ENCODE measurements at places on chromosomes 2 and 18.

- DNase-seq = no peak
These were observed 25.1 kb downstream of the STEAP3 start for GRCh38 chr2:119248751-119249150.

GRCh38 chr2:24315669-24316068, 44.7 kb downstream of the ITSN2 start:
- DNase-seq = no peak

DNA sequence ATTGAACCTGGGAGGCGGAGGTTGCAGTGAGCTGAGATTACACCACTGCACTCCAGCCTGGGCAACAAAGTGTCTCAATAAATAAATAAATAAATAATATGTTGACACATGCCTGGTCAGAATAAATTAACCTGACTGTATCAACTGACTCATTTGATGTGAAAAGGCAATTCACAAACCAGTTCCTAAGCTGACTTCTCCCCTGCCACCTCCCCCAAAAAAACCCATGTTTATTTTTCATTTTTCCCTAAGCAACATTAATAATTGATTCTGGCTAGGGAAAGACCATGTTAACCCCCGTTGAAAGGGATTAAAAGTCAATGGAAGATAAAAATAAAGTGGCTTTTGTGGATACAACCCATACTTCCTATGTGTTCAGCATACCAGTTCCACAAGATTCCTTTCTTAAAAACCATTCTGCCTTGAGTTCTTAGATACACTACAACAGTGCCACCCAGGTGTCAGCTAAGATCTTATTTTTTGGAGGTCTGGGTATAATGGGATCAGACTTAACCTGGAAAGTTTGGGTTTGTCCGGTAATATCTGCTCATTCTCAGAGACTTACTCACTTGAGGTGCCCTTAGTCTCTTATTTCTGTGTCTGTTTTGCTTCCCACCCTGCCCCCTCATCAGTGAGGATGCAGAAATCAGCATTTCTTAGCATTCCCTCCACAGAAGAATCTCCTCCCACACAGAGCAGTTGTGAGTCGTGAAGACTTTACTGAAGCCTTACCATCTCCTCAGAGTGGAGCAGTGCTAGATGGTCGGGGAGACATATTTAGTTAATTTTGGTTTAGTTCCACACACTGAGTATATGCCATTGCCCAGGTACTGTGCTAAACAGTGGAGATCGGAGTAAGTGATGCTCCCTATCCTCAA, 10.1 kb upstream of the MCFD2 start:
- no peak for DNase-seq

DNA sequence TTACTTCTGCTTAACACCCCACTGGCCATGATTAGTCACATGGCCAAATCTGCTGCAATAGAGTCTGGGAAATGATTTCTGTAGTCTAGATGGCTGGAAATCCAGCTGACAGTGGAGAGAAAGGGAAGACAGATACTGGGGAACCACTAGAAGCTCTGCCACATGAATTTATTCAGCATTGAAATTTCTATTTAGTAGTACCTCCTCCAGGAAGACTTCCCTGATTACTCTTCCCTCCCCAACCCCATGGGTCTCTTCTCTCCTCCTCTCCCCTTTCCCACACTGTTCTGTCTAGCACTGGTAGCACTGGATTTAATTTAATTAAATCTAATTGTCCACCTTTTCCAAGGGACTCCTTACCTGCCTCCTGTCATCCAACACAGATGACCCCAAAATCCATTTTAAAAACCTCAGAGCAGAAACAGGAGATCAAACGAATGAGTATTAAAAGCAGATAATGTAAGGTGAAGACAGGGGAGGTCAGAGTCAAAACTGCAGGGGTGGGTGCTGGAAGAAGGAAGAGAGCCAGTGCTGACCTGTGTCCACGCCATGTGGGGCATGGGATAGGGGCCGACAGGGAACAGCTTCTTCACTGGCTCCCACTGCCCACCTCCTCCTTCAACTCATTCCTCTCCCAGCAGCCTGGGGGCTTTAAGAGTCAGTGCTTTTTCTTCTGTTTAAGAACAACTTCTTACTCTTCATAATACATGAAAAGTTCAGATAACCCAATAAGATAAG, 169.2 kb upstream of the HS6ST1 start:
- no peak for DNase-seq

GRCh38 chr18:61892683-61893308, at the start of gene RNF152:
Gene RNF152 (minus strand): TSS chr18:61893007. CDS start chr18:61816463, 76,544 bp downstream.
- DNase-seq = no peak

- no peak for DNase-seq
These were observed 68.9 kb downstream of the BIRC6 start for GRCh38 chr2:32425719-32426141.

DNA sequence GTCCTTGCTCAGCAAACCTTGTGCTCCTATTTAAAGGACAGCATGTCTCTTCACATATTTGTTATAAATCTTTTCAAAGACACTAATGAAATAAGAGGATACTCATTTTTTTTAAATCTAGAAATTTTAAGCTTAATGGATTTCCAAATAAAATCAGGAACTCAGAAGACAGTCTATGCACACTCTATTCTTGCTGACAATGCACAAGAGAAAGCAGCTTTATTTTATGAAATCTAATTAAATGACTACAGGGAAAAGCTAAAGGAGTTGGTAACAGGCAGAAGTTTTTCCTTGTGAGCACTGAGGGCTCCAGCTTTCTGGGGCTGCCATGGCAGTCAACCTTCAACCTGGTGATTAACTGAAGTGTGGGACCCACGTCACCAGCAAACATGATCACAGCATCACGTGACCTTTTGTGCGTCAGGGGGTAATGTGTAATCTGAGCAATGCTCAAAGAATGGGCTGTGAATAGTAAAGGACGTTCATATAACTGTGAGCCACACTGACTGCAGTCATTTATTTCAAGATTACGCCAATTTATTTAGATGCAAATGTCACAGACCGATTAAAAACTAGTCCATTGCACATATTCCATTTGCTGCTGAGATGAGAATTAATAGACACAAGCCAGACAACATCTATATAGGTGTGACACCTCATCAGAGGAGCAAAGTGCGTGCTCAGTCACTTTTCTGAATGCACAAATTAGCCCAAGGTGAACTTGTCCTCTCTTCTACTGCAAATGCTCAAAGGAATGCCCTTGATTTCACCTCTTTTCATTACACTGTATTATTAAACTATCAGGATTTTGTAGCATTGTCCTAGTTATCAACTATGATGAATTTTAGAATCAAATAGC, 11.6 kb upstream of the DNER start:
- DNase-seq = no peak

GRCh38 chr18:57352271-57352701, at the start of gene ST8SIA3:
Gene ST8SIA3 (plus strand): TSS chr18:57352557. CDS start chr18:57352847, 290 bp downstream.
- DNase-seq = no peak

GRCh38 chr2:173968551-173968950, 3.4 kb upstream of the SP3 start:
- DNase-seq = no peak

DNA sequence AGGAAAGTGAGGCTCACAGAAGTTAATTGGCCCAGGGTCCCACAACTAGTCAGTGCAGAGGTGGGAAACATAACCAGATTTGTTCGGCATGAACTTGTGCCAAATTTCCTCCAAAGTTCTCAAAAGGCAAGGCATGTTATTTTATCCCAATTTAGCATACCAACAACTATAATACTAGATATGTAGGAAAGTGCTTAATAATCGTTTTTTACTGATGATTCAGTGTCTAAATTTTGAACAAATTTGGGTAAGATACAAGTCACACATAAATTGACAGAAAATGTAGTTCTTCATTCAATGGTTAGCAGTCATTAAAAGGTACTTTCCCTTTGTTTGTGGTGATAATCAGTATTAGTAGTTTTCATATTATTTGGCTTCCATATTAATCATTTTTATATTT, 38.5 kb upstream of the CYBRD1 start:
- no peak for DNase-seq

DNA sequence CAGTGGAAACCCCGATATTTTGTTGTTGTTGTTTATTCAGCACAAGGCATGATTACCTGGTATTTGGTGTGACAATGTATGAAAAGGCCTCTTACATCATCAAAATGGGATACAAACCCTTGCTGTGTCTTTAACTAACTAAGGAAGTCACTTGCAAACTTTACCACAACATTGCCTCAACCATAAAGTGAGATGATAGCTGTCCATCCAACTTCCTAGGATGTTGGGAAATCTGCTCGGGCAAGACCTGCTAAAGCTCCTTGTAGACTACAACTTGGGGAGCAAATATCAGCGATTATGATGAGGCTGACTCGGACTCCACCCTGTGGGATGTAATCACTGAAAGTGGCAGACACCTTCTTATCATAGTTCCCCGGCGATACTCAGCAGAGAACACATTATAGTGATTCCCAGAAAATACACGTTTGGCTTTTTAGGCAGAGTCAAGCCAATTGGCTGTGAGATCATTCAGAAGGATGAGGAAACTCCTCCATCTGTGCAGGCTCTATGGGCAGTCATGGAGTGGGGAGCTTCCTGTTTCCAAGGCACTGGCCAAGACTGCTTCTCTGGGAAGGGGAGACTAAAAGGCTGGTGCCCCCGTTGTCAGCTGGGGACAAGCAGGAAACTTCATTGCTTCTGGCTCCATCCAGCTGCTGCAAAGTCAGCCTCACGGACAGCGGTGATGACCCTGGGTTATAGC, 289.0 kb downstream of the RNF144A start:
- no peak for DNase-seq

DNA sequence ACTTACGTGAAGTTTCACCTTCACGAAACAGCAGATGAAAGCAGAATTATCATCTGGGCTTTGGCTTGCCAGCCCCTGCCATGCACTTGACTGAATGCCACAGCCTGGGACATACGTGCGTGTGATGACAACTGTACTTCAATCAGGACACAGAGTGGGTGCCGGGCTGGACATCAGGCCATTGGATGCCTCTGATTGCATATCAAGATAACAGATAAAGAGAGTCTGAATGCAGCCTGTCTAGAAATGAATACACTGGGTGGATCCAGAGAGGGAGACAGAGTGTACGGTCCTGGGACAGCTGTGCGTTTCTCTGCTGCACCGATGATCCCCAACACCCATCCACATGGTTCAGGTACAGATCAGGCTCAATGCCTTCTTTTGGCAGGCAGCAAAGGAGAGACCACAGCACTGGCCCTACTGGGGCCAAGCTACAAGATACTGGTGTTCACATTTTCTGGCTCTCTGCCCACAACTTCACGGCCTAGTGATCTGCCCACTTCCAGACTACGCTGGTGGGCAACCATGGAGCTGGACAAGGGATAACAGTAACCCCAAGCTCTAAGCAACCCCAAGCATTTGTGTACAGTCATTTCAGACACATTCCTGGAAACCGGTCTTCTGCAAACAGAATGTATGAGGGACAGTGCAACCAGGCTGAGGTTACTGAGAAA, 35.6 kb downstream of the FBLN7 start:
- DNase-seq = no peak

GRCh38 chr18:26215247-26215970, 10.8 kb upstream of the TAF4B start:
- no peak for DNase-seq

- no peak for DNase-seq
These were observed 66.9 kb upstream of the CYP26B1 start for GRCh38 chr2:72214429-72215143.

DNA sequence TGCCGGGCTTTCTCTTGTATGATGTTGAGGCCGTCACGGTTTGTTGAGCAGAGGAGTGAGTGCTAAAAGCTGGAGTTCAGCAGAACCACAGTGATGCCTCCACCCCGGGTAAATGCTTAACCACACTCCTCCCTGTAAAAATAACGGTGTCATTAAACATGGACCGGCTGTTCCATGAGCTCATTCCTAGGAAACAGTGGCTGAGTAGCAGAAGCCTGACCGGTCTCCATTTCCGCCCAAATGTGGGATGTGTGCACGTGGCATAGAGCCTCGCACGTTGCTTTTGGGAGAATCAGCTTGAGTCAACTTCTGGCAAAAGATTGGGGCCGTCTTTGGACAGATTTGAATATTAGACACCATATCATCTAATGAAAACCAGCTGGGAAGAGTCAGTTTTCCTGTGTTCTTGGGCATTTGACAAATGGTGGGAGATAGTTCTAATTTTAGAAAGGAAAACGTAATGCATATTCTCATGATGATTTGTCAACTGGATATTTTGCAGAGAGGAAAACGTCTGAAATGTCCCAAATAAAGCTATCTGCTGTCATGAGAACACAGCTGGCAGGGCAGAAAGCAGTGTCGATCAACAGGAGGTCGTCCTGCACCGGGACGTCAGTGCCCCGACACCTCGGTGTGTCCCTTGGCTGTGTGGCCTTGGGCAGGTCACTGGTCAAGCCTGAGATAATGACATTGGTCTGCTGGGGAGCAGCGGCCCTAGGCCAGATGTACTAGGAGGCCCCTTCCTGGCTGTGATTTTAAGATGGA, 42.4 kb downstream of the LRRFIP1 start:
- DNase-seq = no peak

DNA sequence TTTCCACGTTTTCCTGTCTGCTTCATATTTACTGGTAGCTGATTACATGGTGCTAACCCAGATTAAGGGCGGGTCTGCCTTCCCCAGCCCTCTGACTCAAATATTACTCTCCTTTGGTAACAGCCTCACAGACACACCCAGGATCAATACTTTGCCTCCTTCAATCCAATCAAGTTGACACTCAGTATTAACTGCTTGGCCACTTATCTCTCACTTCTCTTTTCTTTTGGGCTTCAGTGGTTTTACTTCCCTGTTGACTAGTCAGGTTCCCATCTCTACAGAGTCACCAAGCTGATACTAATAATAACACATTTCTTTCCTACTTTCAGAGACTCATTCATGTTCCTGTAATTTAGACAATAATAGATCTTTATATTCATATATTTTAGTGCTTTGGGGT, 302.2 kb upstream of the MAP2 start:
- peak; percentile 71 for DNase-seq

- no peak for DNase-seq
These were observed 1330.6 kb downstream of the DSC3 start for GRCh38 chr18:29711932-29712331.

DNA sequence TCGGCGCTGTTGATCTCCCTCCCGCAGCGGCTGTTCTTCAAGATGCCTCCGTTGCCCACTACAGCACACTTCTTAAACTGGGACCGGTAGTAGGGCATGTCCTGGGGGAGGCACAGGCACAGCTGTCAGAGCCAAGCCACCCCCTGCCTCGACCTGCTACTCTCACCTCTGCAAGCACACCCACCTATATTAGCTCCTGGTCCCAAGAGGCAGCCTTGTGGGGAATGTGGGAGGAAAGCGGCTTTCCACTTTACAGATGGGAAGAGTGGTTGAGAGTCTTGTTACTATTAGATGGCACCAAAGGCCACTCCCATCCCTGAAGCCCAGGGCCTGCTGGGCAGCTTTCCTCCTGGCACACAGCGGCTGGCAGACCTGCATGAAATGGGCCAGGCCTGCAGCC, 29.2 kb upstream of the LOXHD1 start:
- DNase-seq = no peak

- DNase-seq = no peak
These were observed 50.1 kb downstream of the MBP start for GRCh38 chr18:77082316-77082955.

GRCh38 chr2:127594116-127594591, 51.8 kb upstream of the GPR17 start:
- no peak for DNase-seq

- DNase-seq = no peak
These were observed 18.3 kb downstream of the SH3BP4 start for GRCh38 chr2:234970099-234970440.

GRCh38 chr2:6674381-6674780, 191.3 kb downstream of the CMPK2 start:
- no peak for DNase-seq
